Activated CD4-positive, alpha-beta T cell treated with anti-CD3 and anti-CD28 coated beads, Interleukin-2, amount 50 U/mL, for 16 hours (primary cell): ENCODE measurements at places on chromosomes 3 and 15.

GRCh38 chr3:193040836-193041672, 123.4 kb upstream of the MB21D2 start:
- peak; percentile 51 for DNase-seq

GRCh38 chr3:41000471-41000870, 198.8 kb upstream of the CTNNB1 start:
- no peak for DNase-seq

- peak; percentile 16 for DNase-seq
Measured at GRCh38 chr3:154121701-154122551, 736 bp downstream of the ARHGEF26 start.

GRCh38 chr3:57060089-57060821, at the start of gene SPATA12:
TSS of gene SPATA12 (plus strand) at chr3:57060664. CDS start at chr3:57073695, 13,031 bp downstream.
- DNase-seq = no peak

GRCh38 chr15:42721016-42721415, 15.9 kb downstream of the CDAN1 start:
- no peak for DNase-seq

DNA sequence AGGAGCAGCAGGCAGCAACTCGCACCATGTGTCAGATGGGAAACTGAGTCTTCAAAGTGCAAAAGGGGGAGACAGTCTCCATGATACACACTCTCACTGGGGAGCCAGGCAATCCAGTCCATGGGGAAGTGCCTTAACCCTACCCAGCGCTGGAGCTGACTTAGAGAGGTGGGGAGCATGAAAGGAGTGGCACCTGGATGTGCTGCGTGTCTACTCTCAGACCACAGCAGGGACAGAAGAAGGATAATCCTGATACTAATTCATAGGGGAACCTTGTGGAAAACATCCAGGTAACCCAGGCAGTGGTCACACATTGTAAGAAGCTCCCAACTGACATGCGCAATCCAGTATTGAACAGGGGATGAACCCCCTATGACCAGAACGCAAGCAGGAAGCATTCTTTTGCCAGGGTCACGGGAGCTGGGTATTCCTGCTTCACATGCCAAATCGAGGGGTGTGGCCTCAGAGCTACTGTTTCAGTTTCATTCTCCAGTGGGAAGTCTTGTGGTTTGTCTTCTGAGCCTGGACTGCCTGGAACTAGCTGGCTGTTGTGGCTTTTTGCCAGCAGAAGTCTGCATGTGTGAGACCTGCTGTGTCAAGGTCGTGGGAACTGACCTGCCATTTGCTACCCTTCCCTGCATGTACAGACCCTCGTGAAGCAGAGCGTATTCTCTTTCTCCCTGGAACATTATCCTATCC, 367.6 kb upstream of the NDN start:
- DNase-seq = no peak

DNA sequence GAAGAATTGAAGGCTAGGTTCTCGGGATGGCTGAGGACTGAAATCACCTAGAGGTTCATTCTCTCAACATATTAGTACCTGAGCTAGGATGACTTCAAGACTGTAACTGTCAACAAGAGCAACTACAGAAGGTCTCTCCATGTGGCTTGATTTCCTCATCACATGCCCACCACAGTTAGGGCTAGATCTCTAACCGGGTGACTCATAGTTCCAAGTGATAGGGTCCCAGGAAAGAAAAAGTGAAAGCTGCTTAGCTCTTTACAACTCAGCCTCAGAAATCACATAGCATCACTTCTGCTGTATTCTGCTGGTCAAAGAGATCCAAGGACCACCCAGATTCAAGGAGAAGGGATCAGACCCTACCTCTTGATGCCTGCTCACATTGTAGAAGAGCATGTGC, 165.4 kb upstream of the AGTR1 start:
- DNase-seq = no peak

GRCh38 chr15:89976246-89976600, 24.9 kb upstream of the ZNF710 start:
- no peak for DNase-seq

DNA sequence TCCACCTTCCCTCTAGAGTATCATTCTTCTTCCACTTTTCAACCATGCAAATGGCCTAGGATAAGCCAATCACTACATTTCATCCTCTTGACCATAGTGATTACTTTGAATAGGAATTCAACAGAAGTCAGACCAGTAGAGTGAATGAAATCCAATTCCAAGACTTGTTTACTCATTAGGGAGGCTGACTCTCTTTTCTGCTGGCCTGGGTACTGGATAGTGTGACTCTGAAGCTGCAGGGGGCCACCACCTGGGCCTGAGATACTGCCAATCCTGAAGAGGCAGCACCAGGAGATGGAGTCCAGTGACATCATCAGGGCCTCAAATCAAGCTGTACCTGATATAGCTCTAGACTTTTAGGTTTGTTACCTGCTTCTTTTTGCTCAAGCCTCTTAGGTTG, 7.0 kb upstream of the FSTL1 start:
- no peak for DNase-seq

DNA sequence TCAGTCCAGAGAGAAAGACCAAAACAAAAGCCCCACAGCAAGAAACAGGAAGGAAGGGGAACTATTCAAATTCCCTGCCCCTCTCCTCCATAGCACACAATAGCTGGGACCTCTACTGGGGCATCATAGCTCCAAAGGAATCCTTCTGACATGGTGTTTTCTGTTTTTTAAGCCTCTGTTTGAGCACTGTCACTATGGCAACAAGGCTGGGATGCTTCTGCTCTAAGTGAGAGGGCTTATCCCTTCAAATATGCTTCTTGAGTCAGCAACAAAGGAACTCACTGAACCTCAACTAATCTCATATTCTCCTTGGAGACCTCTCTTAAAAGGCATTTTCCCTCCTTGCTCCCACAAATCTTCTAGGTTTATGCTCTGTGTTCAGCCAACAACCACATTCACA, 40.5 kb downstream of the MYLK start:
- no peak for DNase-seq

DNA sequence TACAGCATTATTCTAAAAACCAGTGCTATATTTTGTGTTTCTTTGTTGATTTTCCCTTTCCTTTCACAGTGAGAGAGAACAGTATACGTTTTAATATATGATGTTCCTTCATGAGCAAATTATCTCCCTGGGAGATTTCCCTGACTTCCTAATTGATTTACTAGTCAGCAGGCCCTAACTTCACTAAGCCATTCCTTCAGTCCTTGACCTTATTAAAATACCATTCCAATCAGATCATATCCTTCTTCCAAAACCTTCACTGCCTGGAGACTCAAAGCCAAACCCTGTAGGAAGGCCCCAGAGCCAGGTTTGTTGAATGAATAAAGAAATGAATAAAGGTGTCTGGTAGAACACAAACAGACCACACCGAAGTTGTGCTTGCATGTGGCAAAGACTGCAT, 43.8 kb upstream of the ARHGEF3 start:
- DNase-seq = no peak

- DNase-seq = no peak
Measured at GRCh38 chr15:68552773-68553172, 26.0 kb upstream of the CORO2B start.

DNA sequence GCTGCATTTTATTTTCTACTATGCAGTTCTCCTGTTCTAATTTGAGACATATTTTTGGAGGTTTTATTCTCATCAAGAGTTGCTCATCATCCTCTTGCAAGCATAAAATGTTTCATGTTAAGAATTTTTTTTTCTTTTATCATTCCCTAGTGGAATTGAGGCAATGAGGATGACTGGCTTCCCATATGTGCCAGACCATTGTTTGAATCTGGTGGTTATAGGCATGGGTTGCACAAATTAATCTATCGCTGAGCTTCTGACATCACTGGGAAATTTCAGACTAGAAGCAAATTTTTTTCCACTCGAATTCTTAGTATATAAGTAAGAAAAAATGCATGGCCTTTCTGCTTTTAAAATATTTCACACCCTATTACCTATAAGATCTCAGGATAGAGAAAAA, 279.1 kb upstream of the PLSCR5 start:
- DNase-seq = no peak
